Suprapubic skin (tissue), 4 donors: ENCODE measurements at places on chromosomes 5 and 9.

DNA sequence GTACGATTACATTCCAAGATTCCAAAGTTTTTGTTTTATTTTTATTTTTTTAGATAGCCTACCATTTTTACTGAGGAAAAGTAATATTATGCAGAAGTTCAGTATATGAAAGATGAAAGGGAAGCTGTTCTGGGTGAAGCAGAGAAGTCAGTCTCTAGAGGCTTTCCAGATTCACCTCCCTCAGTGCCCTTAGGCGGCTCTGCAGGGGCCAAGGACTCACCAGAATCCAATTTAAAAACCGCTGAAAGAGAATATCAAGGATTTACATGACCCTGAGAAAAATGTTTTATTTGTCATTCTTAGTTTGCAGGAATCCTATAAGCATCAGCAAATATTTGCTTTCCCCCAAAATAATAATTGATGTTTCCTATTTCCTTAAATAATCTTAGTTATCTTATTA lies 1084.6 kb upstream of the ARRDC3 start:
- DNase-seq, result no peak

- no peak for DNase-seq
Measured at GRCh38 chr5:150723845-150724244, 23.0 kb upstream of the RBM22 start.

DNA sequence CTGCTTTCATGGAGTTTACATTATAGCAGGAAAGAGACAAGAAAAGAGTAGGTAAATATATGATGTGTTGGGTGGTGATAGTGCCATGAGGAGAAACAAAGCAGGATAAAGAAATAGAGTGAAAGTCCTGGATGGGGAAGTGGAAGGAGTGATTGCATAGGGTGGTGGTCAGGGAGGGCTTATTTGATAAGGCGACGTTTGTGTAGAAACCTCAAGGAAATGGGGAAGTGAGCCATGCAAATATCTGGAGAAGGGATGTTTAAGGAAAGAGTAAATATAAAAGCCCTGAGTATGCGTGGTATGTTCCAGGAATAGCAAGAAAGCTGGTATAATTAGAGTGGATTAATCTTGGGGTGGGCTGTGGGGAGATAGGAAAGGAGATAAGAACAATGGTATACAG lies 134.7 kb upstream of the SV2C start:
- no peak for DNase-seq

- no peak for DNase-seq
Measured at GRCh38 chr5:13921578-13921977, 22.9 kb downstream of the DNAH5 start.

- no peak for DNase-seq
Measured at GRCh38 chr5:1857256-1857600, 25.5 kb downstream of the IRX4 start.

DNA sequence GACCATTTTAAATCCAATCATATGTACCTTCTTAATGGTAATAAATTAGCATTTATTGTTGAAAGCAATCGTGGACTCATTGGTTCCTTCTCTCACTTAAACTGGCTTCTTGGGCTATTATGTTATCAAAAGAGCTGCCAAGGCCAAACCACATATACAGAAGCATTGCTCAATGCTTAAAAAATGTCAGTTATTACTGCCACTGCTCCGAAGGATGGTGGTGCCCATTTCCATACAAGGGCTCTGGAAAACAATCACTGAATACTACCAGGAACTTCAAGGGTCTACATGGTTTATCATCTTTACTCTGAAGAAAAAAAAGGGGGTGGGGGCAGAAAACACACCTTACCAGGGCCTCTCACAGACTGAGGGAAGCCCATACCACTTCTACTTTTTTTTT lies 104.3 kb downstream of the GNAQ start:
- DNase-seq, result no peak

GRCh38 chr5:82168294-82168693 lies 109.9 kb downstream of the RPS23 start:
- DNase-seq, result no peak

- DNase-seq, result no peak
Measured at GRCh38 chr9:82757924-82758323, 305.0 kb downstream of the RASEF start.

GRCh38 chr5:38433160-38433861 lies 123.1 kb downstream of the LIFR start:
- no peak for DNase-seq

DNA sequence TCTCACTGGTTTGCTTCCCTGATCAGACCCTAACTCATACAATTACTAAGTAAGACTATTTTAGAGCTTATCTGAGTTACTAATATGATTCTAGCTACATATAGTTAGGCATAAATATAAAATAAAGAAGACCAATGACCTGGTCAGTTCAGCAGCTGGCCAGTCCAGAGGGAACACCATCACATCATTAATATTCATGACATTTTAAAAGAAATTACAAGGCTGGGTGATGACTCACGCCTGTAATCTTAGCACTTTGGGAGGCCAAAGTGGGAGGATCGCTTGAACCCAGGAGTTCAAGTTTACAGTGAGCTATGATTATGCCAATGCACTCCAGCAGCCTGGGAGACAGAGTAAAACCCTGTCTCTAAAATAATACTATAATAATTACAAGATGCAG lies 37.0 kb upstream of the CDC42SE2 start:
- DNase-seq, result no peak

GRCh38 chr5:131366428-131366827 lies 102.6 kb downstream of the CDC42SE2 start:
- DNase-seq, result no peak

DNA sequence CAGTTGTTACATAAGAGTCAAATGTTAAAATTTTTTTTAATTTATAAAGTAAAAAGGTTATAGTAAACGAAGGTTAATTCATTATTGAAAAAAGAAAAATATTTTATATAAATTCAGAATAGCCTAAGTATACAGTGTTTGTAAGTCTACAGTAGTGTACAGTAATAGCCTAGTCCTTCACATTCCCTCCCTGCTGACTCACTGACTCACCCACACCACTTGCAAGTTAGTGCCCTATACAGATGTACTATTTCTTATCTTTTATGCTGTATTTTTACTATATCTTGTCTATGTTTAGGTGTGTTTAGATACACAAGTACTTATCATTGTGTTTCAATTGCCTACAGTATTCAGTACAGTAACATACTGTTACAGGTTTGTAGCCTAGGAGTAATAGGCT lies 57.6 kb downstream of the MAMDC2 start:
- no peak for DNase-seq

DNA sequence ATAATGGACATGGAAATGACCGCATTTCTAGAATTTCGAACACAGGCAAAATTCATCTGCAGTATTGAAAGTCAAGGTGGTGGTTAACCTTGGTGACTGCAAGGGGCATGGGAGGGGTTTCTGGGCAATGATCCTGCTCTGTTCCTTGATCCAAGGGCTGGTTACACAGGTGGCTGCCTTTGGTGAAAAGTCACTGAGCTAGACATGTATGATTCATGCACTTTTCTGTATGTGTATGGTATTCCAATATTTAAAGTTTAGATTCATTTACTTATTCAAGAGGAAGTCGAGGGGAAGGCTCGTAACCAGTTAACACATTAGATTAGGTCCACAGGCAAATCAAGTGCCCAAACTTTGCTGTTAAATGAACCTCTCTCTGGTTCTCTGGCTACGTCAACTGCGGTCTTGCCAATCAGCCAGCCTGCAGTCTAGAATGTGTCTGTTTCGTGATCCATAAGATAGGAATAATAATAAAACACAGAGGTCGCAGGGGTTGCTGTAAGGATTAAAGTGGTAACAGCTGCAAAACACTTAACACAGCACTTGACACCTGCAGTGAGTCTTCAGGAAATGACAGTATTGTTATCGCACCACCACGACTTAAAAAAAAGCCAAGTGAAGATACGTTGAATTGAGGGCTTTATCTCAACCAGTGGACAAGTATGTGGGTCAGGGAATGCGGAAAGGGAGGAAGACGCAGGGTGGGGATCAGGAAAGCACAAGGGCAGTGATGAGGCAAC lies 92.5 kb downstream of the TLE1 start:
- no peak for DNase-seq

DNA sequence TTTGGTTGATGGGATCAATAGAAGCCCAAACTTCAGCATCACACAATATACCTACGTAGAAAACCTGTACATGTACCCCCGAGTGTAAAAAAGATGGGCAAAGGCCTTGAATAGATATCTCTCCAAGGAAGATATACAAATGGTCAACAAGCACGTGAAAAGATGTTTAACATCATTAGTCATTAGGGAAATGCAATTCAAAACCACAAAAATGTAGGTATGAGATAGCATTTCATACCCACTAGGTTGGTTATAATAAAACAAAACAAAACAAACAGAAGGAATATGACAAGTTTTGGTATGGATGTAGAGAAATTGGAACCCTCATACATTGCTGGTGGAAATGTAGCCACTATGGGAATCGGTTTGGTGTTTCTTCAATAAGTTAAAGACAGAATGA lies 33.1 kb upstream of the PPARGC1B start:
- no peak for DNase-seq

- no peak for DNase-seq
Measured at GRCh38 chr5:17229313-17229712, 11.9 kb downstream of the BASP1 start.

DNA sequence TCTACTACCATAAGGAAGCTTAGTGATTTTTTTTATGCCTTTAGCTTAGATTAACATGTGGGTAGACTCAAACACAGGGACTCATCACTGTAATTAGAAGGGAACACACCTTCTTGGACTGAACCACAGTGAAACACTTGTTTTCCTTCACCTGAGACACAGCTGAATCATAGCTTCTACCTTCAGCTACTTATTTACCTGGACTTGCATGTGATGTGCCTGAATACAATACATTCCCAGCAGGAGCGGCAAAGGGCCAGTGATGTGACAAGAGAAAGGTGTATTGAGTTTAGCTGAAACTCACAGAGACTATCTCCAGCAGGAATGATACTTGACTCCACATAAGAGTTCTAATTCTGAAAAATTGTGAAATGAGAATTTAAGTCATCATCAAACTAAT lies 37.8 kb downstream of the GRAMD2B start:
- no peak for DNase-seq

DNA sequence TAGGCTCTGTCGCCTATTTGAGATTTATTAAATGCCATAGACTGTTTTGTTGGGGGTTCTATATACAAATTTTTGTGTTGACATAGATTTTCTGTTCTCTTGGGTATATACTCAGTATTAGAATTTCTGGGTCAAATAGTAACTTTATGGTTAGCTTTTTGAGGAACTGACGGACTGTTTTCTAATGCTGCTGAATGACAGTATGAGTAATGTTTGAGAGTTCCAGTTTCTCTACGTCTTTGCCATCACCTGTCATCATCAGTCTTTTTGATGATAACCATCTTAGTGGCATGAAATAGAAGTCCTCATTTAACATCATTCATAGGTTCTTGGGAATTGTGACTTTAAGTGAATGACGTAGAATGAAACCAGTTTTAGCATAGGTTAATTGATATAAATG lies 60.1 kb downstream of the CCDC171 start:
- DNase-seq, result no peak

DNA sequence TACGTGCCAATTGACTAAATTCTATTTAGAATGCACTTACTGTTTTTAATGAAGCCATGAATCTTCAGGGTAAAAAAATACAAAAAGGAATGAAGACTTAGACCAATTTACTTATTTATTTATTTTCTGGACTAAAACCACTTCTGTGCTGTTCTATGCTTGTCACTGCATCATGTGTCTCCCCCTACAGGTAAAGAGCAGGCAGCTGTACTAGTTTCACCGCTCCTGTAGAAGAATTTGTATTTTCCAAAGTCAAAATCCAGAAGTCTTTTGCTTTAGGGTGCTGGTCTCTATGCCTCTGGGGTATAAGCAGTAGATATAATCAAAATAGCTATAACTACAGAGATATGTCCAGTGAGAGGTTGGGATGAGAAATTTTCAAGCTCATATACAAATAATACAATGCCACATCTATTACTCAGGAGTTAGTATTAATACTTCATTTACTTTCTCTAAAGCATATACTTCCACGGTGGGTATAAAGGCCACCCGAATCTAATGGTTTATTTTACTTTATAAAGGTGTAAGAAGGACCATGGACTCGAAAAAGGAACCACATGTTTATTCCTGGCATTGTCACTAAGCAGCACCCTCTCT lies 591.5 kb downstream of the RAB3C start:
- DNase-seq, result no peak

DNA sequence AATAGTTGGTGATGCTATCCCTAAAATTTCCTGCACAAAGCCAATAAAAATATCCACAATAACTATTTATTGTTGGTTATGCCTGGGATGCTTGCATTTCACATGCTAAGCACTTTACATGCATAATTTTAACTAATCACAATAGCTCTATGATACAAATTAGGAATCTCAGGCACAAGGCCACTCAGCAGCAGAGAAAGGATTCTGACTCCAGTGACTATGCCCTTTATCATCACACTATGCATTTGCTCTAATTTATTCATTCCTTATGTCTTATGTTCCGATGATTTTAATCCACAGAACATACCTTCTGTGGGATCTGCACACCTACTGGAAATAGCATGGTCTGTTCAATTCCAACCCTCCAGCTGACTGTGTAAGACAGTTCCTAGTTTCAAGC lies 476.1 kb downstream of the TMEM232 start:
- no peak for DNase-seq

DNA sequence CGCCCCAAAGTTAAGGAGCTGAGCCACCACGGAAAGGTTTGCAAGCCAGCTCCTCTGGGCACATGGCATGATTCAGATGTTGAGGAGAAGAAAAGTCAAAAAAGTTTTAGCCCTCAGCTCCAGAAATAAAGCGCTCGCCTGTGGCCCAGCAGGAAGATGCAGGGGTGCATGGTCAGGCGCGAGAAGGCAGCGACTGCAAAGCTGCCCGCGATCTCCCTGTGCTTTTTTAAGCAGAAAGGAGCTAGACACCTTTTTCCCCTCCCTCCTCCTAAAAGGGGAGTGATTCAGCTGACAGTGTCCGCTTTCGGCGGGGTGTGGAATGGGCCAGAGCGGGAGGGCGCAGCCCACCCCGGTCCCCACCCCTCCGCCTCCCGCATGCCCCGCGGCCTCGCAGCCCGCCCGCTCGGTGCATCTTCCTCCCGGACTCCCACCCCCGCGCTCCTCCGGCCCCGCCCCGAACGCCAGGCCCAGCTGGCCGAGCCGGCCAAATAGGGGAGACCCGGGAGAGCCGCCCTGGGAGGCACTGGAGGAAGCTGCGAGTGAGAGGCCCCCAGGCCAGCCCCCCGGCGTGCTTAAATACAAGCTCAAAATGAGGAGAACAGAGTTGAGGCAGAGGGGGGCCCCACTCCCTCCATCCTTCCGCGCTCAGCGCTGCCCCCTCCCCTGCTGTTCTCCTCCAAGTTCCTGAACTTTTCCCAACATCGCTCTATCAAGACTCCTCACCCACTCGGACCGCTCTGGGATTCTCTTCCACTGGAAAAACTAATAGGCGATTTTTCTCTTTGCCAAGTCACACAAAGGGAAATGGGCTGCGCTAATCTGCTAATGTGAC lies at the start of gene ADAMTS12:
Gene ADAMTS12, minus strand, starts transcription at position 203 of the 832 bp plus-strand sequence. Its CDS starts 134 bp downstream, at position 69.
- DNase-seq, result peak; percentile 82

DNA sequence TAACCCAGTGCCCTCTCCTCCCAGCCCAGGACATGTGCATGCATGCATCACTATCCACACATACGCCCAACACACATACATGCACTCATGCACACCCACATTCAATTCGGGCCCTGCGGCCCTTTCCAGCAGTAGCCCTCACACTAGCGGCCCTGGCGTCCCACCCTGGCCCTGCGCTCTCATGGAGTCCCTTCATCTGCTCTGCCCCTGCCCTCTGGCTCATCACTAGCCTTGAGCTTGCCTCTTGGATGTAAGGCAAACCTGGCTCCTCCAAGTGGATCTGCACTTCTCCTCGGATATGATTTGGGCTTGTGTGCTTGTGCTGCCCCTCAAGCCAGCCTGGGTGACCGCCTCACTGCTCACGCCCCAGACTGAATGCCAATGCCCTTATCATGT lies 147.2 kb downstream of the SEC61B start:
- no peak for DNase-seq

- no peak for DNase-seq
Measured at GRCh38 chr9:112705768-112706427, 12.0 kb downstream of the INIP start.
